ENCODE measurements at places on chromosomes 4 and X.

- no peak for DNase-seq
Observed at GRCh38 chr4:101708293-101709039, 82.1 kb upstream of the BANK1 start.

- DNase-seq: no peak
Observed at GRCh38 chr4:148810461-148810860, 368.2 kb upstream of the NR3C2 start.

DNA sequence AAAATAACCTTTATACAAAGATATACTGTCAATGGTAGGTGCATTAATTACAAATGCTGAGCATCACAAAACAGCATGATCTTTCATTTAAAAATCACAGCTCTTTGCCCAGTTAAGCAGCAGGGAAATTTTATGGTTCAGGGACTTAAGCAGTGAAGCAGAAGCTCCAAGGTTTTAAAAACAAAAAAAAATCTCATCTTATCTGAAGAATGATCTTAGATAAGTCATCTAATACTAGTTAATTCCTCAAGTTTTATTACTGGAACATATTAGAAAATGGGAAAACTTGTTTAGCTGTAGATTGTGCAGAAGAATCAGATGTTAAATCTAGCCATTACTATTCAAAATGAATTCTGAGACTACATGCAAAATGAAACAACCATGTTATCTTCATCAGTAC lies 289.9 kb downstream of the GASK1B start:
- DNase-seq: peak; percentile 5

DNA sequence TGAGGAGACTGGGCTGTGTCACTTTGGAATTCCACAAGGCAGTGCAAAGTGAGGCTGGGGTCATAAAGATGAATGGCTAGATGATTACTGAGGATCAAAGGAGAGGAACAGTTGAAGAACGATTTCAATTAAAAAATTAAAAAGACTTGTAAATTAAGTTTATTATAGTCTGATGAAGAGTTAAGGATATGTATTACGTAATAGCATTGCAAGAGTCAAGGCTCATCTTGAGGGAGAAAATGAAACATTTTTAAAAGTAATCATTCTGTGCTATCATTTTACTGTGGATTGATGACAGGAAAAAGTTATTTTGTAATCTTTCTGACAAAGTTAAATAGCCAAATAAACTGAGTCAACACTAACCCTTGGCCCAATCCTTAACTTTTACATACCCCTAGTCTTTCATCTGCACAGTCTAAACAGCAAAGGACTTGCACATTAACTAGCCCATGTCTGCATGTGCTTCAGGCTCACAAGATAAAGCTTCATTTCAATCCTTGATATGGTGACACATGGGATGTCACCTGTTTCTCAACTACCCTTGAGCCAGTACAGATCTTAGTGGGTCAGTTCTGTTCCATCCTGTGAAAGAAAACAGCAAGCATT lies 465.5 kb upstream of the CTSO start:
- DNase-seq: no peak

DNA sequence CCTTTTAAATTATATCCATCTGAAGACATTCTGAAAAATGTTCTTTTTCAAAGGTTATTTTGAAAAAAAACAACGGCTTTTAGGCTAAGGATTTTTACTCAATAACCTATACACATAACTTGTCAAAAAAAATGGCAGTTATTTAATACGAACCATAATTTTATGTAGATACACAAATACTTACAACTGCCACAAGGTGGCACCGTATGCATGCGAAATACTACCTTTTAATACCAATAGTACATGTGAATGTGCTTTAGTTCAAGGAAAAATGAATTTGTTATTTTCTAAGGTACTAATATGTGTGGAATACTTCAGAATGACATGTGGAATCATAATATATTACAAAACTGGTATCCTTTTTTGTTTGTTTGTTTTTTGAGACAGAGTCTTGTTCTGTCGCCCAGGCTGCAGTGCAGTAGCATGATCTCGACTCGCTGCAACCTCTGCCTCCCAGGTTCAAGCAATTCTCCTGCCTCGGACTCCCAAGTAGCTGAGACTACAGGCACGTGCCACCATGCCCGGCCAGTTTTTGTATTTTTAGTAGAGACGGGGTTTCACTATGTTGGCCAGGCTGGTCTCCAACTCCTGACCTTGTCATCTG lies 4.6 kb upstream of the MAD2L1 start:
- no peak for DNase-seq

- no peak for DNase-seq
Observed at GRCh38 chr4:78683352-78683751, 92.8 kb upstream of the BMP2K start.

GRCh38 chr4:87532109-87532508 lies 2.9 kb upstream of the SPARCL1 start:
- DNase-seq: no peak

- DNase-seq: no peak
Observed at GRCh38 chr4:86117705-86118302, 242.0 kb downstream of the MAPK10 start.

DNA sequence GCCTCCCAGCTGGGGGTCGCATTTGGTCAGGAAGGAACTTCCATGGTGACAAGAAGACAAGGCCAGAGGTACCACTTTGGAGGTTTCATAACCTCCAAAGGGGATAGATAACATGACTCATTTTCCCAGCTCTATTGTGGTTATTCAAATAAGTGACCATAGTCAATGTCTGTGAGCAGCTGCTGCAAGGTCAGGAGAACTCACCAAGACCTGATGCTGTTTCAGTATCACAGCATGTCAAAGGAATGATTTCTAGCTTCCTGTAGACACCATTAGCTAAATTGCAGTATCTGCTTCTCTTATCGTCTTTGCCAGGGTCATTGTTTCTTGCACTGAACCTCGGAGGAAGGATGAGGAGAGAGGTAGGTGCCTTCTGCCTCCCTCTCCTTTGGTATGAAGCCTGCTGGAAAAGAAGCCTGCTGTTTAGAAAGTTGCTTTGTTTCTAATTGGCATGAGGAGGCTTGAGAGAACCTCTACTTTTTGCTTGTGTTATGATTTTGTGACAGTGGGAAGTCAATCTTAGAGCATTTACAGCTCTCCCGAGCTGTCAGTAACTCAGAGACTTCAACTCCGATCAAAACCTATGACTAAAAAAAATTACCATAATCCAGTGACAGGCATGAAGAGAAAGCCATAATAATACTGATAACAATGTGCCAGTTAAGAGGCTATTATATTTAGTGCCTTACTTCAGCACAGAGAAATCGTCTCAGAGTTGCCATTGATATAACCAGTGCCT lies 38.0 kb upstream of the GATB start:
- no peak for DNase-seq

- no peak for DNase-seq
Observed at GRCh38 chrX:139909712-139910111, 23.1 kb downstream of the ATP11C start.

GRCh38 chr4:6245246-6246169 lies 24.1 kb upstream of the WFS1 start:
- no peak for DNase-seq

- DNase-seq: no peak
Observed at GRCh38 chrX:136259543-136259942, 8.3 kb upstream of the MAP7D3 start.

- DNase-seq: no peak
Observed at GRCh38 chrX:16137416-16138107, 14.2 kb downstream of the GRPR start.

DNA sequence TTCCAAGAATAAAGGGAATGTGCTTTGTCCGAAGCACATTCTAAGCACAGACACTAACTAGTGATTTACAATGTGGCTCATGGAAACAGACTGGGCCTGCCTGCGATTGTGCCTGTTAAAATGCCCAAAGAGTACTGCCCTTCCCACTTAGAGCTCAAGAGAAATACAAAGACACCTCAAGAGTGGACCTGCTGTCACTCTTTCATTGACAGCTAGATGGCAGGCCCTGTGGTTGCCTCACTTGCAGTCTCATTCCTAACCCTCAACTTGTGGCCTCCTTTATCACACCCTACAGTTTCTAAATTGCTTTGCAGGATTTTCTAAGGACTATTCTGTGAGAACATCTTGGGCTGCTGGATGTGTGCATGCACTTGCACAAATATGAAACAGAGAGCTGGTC lies 331.0 kb upstream of the EMCN start:
- no peak for DNase-seq

- DNase-seq: no peak
Observed at GRCh38 chr4:16125571-16126445, 42.0 kb upstream of the PROM1 start.

DNA sequence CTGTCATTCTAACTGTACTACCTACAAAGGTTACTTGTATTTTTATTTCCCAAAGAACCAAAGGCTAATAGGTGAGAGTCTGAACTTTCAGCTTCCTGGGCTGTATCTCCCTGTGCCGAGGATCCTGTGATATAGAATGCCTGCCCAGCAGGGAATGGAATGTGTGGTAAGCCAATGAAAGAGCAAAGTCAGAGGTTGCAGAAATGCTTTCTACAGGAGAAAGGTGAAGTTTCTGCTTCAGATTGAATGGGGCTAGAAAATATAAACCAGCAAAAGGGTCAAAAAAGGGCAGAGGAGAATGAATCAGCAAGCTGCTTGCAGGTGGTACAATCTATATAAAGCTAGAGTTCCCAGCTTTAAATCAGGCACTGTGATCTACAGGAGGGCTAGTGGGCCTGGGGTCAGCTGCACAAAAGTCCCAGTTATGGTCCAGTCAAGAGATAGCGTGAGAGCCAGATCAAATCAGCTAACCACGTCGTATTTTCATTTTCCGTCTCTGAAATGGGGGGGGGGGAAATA lies 146.1 kb downstream of the DCTD start:
- no peak for DNase-seq

GRCh38 chr4:67037504-67038227 lies 507.6 kb downstream of the CENPC start:
- DNase-seq: no peak

- DNase-seq: no peak
Observed at GRCh38 chr4:22897520-22898108, 204.9 kb downstream of the GBA3 start.

- no peak for DNase-seq
Observed at GRCh38 chr4:169628579-169628978, 8.2 kb downstream of the CLCN3 start.

- no peak for DNase-seq
Observed at GRCh38 chr4:138646383-138646782, 369.2 kb upstream of the NOCT start.

DNA sequence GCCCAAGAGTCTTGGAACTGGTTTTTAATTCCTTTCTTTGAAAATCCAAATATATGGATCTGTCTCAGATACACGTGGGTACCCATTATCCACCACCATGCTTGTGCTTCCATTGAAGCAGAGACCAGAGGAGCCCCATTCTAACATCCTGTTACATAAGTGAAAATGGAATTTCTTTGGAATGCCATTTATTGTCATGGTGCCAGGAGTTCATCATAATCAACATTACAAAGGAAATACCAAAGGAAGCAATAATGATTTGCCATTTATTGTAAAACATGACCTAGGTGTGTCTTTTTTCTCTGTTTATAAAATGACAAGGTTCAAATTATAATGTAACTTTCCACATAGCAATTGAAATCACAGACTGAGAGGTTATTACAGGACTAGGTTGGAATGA lies 61.7 kb downstream of the PALLD start:
- no peak for DNase-seq

DNA sequence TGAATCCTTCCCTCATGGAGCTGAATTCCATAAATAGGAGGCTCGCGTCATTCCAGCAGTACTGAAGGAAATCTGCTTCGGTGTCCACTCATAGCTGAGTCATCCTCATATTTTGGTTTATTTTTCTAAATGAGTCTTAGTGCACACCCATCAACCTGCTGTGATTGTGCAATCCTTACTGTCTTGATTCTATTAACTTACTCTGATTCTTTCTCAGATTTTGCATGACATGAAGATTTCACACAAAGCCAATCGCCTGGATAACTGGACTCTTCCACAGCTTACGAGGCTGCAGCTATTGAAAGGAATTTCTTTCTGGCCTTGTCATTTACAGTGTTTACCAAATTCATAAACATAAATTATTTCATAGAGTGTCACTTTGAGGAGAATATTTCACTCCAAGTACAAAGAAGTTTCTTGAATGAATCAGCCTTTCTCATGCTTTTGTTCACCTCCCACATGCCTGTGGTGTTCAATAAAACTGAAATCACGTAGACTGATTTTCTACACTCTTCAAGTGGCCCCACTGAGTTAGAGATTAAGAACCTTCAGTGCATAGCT lies 207.6 kb upstream of the SLITRK2 start:
- DNase-seq: no peak

- no peak for DNase-seq
Observed at GRCh38 chr4:25552580-25553271, 102.9 kb upstream of the SLC34A2 start.

GRCh38 chr4:81881855-81882621 lies 410.3 kb upstream of the RASGEF1B start:
- no peak for DNase-seq

DNA sequence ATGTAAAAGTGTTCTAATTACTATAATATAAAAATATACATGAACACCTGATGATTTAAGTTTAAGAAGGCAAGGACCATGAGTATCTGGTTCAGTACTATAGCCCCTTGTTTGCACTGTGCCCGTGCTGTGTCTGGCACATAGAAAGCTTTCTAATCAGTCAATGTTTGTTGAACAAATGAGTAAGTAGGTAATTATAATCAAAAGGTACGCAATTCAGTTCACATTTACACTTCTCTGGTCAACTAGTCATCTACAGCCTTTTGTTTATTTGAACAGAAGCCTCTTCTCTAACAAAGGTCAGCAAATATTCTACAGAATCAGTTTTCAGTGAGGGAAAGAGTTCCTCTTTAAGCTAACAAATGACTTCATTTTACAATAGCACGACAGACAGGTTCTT lies 523.3 kb downstream of the SMARCA1 start:
- DNase-seq: peak; percentile 79

DNA sequence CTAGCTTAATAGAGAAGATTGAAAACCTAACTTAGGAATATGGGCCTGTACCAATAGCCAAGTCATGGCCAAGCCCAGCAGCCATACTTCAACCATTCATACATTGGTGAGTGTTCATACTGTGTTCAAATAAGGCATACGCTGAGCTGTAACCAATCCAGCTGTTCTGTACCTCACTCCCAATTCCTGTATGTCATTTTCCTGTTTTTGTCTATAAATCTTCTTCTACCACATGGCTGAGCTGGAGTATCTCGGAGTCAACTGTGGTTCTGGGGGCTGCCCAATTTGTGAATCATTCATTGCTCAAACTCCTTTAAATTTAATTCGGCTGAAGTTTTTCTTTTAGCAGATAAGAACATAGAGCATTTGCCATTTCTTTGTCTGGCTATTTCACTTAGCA lies 195.3 kb upstream of the ANKRD50 start:
- DNase-seq: no peak

GRCh38 chr4:139665690-139666529 lies at the start of gene MGST2:
TSS of gene MGST2 (plus strand) at chr4:139665819. CDS start at chr4:139666020, 201 bp downstream.
- peak; percentile 16 for DNase-seq

GRCh38 chrX:44731160-44731559 lies 112.7 kb upstream of the DUSP21 start:
- DNase-seq: no peak

GRCh38 chr4:172489861-172490260 lies 676.7 kb downstream of the GALNTL6 start:
- no peak for DNase-seq

Data from NCI-H1930 (cell line).